AG20443 (cell line): ENCODE measurements at places on chromosomes 1 and 21.

GRCh38 chr1:101907264-101907663 lies 89.5 kb downstream of the OLFM3 start:
- DNase-seq: no peak

DNA sequence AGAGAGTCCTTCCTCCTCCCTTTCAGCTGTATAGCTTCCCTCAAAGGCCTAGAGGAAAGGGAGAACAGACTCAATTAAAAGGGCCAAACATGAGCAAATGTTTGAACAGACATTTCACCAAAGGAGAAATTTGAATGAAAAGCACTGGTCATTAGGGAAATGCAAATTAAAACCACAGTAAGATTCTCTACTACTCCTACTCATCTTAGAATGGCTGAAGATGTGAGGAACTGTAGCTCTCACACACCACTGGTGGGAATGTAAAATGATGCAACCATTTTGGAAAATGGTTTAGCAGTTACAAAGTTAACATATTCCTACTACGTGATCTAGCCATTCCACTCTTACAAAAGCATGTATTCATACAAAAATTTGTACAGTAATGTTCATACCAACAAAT lies 253.0 kb upstream of the HOOK1 start:
- DNase-seq: no peak

DNA sequence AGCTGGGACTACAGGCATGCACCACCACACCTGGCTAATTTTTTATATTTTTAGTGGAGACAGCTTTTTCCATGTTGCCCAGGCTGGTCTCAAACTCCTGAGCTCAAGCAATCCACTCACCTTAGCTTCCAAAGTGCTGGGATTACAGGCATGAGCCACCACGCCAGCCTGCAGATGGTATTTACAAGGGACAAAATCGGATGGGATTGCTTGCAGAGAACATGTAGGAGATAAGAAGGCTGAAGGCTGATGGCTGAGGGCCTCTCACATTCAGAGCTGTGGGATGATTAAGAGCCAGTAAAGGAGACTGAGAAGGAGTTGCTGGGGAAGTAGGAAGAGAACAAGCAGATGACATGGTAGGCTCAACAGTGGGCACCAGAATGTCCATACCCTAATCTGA lies 24.0 kb upstream of the QSOX1 start:
- no peak for DNase-seq

DNA sequence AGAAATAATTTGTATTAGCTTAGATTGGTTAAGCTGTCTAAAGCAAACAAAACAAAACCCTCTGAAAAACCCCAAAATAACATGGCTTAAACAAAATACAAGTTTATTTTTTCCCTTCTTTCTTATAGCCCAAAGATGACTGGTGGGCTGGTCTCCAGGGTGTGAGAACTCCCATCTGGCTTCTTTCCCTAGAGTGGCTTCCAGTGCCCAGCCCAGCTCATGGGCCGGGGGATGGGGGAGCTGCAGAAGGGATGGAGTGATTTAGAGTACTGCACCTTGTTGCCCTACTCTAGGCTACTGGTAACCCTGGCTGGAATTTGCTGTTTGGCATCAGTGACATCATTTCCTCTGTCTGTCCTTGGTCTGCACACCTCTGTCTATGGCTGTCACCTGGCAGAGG lies 223.0 kb downstream of the PBX1 start:
- no peak for DNase-seq

DNA sequence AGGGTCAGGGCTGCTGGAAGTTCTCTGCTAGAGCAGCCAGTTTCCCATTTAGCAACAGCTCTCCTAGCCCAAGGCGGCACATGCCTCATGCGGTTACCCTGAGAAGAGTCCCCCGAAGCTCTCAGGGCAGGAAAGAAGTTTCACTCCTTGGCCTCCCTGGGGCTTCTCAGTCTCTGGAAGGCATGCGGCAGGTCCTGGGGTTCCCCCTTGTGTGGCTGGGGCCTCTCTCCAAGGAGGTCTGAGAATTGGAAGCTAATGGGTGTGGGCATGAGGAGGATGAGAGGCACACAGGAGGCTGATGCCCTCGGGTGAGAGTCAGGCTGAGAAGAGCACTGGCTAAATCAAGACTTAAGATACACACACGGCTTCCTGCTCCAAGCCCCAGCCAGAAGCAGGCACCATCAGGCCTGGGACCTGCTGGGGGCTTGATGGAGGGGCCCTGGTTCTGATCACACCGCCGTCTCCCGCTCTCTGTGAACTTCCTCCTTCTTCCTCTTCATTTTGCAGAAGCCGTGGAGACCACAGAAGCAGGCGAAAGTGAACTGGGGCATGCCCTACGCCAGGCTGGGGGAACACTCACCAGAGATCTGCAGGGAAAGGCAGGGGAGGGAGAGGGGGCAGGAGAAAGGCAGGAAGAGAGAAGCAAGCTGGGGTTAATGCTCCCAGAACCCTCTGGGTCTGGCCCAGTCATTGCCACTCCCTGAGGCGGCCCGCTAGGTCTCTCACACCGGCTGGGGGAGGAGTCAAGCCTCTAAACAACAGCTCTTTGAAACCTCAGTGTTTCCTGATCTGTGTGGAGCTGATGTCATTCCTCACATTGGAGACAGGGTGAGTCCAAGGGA lies 15.1 kb downstream of the BLACAT1 start:
- peak; percentile 51 for DNase-seq

- no peak for DNase-seq
These were observed 80.6 kb downstream of the TGFBR3 start for GRCh38 chr1:91805311-91805801.

DNA sequence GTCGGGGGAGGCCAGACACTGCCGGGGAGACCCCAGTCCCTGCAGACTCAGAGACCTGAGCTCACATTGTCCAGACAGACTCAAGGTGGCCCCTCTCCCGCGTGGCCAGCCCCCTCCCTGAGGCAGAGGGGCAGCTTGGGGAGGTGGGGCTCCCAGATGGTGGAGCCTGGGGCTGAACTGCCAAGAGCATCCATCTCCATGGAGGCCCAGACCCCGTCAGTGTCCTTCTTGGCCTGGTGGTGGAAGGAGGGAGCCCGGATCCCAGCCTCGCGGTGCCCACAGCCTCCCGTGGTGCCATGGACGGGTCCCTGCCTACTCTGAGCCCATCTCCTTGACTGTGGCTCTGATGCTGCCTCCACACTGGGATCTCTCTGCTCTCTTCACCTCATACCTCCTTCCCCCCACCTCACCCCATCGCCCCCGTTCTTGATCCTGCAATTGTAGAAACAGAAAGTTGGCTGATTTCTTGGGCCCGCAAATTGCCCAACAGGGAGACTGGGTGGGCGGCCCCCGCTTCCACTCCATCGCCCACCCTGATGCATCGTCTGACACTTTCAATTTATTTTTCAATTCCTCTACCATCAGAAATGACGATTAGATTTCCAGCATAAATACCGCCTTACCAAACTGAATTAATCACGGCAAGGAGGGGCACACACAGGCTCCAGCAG lies 348.9 kb downstream of the MATN1 start:
- DNase-seq: no peak

- DNase-seq: peak; percentile 24
These were observed 26.8 kb upstream of the NCAM2 start for GRCh38 chr21:20971296-20971921.

DNA sequence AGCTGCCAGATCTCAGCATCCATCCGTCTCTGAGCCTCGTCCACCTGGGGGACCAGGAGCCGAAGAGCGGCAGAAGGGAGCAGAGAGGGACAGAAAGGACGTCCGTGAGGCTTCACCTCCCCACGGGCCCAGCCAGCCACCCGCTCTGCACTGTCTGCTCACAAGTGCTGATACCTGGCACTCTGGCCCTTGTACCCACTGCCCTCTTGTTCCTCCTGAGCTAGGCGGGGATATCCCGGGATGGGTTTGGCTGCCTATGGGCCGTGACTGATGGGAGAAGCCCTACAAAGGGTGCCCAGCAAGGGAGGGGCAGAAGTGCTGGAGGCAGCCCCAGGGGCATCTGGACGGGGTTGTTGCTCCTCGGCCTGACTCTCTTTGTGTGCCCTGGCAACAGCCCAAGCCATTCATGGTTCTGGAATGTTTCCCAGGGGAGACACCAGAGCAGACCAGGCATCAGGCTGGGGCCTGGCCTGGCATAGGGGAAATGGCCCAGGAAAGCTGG lies 57.6 kb downstream of the LDLRAD2 start:
- DNase-seq: peak; percentile 97

DNA sequence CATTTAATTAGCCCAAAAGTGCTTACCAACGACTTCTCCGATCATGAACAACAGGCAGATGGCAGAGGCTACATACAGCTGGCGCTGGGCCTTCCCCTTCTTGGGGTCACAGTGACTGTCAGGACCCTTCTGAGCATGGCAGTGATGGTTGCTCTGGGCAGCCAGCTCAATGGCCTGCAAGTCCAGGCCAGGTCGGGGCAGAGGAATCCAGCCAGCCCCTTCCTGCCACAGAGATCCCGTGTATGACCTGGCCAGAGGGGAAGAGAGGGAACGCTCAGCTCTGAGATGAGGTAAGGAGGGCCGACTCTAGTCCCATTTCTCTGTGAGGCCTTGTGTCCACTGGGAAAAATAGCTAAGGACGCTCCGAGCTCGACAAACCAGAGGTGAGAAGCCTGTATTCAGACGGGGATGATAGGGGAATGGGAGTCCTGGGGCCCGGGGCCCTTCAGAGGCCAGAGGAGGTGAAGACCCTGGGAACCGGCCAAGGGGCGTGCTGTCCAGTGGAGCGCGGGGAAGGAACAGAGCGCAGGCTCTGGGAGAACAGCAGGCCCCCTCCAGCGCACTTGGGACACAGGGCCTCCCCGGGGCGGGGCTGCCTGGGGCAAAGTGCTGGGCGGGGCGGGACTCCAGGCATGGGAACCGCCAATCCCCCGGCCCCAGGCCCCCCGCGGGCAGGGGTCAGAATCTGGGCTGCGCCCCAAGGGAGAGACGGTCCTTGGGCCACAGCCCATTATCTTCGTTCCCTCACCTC lies 772 bp downstream of the SLC30A2 start:
- no peak for DNase-seq

GRCh38 chr1:93528412-93528811 lies 80.5 kb downstream of the FNBP1L start:
- DNase-seq: no peak

DNA sequence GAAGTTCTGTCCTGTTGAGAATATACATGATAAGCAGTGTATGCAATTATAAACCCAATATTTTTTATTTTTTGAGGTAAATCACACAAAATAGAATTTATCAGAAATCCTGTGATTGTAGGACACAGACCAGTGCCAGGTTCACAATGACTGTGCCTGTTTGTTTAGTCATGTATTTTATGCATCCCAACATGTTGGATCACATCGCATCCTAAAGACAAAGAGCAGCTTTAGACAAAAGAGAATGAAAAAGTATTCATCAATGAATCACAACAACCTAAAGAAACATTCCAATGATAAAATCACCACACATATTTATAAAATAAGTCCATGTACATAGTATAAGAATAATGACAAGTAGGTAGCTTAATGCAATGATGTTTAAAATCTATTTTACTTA lies 53.2 kb upstream of the LRRC8D start:
- DNase-seq: no peak

- no peak for DNase-seq
These were observed 45.5 kb downstream of the USP25 start for GRCh38 chr21:15775291-15775690.

DNA sequence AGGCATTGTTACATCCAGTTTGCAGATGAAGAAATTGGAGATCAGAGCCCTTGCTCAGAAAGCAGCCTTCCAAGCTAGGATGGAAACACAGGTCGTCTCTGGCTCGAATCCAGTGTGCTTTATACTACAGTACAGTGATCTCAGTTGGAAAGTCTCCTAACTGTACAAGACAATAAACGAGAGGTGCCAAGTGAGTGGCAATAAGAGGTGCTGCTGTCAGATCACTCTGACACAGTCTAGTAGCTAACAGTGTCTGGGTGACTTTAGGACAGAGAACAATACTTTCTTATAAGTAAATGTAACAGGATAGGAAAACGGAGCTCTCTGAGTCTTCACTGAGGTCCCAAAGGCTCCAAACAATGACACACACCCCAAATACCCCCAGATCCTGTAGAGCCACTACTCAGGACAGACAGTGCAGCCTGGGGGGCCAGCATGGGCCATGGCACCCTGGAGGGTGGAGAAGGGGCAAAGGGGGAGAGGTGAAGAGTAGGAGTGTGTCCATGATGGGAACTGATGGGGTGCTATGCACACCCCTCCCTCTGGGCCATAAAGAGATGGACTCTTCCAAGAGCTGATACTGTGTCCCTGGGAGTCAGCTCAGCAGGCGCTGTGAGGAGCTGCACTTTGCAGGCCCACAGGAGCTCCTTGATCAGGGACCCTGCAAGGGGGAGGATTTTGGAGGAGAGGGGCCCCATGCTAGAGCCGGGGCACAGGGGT lies 3.3 kb downstream of the SH3BGR start:
- DNase-seq: no peak

DNA sequence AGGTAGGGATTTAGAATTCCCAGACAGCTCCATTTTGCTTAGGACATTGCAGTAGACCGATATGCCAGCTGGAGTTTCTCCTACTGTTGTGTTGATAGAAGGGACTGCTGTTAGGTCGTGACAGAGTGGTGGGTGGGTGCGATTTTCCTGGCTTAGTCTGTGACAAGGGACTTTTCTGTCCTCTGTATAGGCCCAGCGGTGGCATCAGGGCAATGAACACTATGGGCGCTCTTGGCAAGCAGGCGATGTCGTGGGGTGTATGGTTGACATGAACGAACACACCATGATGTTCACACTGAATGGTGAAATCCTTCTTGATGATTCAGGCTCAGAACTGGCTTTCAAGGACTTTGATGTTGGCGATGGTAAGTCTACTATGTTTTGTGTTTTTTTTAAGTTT lies 321.8 kb downstream of the ZP4 start:
- no peak for DNase-seq

GRCh38 chr1:11441211-11441952 lies 37.6 kb upstream of the DISP3 start:
- DNase-seq: no peak

GRCh38 chr1:66933887-66934700 lies 9.3 kb downstream of the MIER1 start:
- DNase-seq: no peak

DNA sequence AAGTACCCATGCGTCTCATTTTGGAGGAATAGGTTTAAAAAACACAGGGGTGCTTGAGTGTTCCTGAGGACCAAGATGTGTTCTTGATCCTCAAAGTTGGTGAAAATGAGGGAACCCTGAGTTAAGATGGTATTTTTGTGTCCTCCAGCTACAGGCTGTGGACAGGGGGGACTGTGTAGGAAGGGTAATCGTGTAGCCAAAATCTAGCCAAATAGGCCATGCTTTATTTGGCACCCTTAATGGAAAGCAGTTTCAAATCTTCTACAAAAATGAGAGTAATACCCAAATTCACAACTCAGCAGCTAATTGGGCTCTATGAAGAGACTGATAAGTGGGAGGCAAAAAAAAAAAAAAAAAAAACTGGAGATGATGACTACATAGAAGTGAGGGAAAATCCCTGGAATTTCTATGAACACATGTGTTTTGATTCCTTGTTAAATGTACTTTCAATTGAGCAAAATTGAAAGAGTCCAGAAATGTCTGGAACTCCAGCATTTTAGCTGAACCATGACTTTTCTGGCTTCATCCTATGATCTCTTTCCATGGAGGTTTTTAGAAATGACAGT lies 470 bp downstream of the HSD11B1 start:
- DNase-seq: no peak

- DNase-seq: no peak
These were observed 11.8 kb downstream of the TP73 start for GRCh38 chr1:3663999-3664699.
